ENCODE measurements at places on chromosomes 5 and 9.

GRCh38 chr9:133815781-133816180 is 77.6 kb upstream of the SARDH start:
- no peak for DNase-seq

DNA sequence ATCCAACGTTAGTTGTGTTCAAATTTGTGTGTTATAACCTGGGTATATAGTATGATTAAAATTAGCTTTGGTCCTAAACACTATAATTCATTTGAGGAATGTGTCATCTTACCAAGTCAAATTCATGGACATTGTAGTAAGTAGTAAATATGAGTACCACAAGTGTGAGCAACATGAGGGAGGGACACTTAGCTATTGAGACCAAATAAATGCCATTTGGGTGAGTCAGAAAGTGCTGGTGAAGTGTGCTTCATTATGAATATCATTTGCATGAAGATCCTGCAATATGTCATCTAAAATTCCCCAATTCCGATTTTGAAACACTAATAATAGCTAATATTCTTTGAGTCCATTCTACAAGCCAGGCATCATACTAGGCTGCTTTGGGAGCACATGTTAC is 336.7 kb upstream of the KIF2A start:
- no peak for DNase-seq

GRCh38 chr5:90265545-90265857 is 144.1 kb downstream of the CETN3 start:
- DNase-seq, result no peak

DNA sequence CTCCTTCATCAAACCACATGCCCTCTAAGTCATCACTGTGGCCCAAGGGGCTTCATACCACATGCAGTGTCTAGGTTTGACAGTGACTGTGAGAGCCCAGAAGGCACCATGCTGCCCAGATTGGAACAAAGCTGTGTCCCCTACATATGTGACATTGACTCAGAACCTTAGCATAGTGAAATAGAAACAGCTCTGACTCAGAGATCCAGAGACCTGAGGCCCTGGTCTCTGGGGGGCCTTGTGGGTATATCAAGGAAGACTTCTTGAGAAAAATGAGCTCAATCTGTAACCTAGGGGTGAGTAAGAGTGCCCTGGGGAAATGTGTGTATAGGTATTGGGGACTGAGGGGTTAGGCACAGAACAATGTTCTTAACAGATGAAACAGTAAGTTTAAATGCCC is 7.1 kb upstream of the ENTREP1 start:
- DNase-seq, result no peak

DNA sequence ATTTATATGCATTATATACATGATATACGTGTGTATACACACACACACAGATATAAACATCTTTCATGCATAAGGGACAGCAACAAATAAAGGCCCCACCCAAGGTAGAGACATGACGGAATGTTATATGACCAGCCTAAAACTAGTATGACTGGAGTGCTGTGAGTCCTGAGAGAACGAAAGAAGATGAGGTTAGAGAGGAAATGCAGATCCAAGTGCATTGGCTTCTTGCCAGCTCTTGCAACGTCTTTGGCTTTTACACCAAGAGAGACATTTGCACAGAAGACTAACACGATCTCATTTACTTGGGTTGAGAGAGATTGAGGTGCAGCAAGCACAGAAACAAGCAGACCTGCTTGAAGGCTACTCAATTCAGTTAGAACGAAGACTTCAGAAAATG is 23.0 kb downstream of the CDH10 start:
- no peak for DNase-seq

GRCh38 chr5:158634714-158635113 is 465.0 kb downstream of the EBF1 start:
- no peak for DNase-seq

DNA sequence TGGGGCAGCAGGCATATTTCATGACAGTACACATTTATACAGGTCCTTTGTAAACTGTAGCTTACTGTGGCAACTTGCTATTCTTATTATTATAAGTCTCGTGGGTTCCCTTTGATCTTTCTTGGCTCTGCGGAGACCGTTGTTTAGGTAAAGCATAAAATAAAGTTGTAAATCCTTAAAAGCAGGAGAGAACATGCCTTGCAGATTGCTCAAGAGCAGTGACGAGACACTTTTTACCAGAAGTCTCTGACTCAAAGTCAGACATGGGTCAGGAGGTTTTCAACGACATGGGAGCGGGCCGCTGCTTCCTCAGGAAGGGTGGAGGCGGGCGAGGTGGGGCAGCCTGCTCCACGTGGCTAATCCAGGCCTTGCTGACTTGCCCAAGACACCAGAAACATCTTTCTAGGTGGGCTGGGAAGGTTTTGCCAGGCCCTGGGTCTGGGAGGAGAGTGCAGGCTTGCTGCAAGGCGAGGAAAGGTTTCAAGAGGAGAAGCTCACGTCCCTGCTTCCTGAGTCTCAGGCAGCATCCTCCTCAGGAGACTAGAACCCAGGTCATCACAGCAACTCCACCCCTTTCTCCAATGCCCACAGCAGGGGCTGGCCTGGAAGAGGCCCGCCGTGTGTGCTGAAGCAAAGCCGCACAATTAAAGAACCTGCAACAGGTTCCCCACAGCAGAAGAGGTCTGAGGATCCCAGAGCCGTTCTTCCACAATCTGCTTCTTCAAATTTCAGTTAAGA is 6.5 kb downstream of the TBC1D2 start:
- no peak for DNase-seq

- DNase-seq, result no peak
Observed at GRCh38 chr5:135061001-135061400, 27.0 kb upstream of the PITX1 start.

DNA sequence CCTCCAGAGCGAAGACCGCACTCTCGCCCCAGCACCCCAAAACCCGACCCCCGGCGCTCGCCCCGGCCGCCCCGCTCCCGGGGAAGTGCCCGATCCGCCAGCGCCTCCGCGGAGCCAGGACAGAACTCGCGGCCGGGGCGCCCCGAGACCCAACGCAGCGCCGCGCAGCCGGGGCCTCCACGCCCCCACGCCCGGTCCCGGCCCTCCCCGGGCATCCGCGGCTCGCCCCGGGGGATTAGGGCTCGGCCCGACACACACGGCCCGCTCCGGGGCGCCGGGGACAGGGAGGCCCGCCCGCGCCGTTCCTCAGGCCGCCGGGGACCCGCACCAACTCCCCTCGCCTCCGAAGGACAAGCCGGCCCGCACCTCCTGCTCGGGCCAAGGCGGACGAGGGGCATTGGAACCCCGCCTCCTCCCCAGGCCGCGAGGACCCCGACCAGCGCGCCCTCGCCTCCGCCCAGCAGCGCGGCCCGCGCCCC is 544 bp downstream of the FNBP1 start:
- no peak for DNase-seq

All from NCI-H1930 (cell line).